Activated CD8-positive, alpha-beta memory T cell treated with anti-CD3 and anti-CD28 coated beads for 36 hours (primary cell): ENCODE measurements at places on chromosomes 6 and 20. TPM values are rescaled to one million over a fixed set of nuclear protein-coding genes. Genes with fewer than 3 reads are reported as not detected.

PKHD1 gene
- not detected for total RNA-seq

KHDRBS2 gene
- total RNA-seq: not detected

KIAA1586 gene
- 17.7 TPM for total RNA-seq

LGSN gene
- not detected for total RNA-seq

PSORS1C2 gene
- not detected for total RNA-seq

TNXB gene
- total RNA-seq: 1.1 TPM

ACTL10 gene
- 4.2 TPM for total RNA-seq

CAGE1 gene
- 0.13 TPM for total RNA-seq

OPN5 gene
- total RNA-seq: not detected

HMGN4 gene
- total RNA-seq: 85.0 TPM

C20orf141 gene
- total RNA-seq: not detected

BCAS4 gene
- 23.2 TPM for total RNA-seq

BICRAL gene
- 12.6 TPM for total RNA-seq

ABCC10 gene
- total RNA-seq: 33.0 TPM

LPIN3 gene
- 0.65 TPM for total RNA-seq

STX11 gene
- total RNA-seq: 24.7 TPM

ETV7 gene
- total RNA-seq: 0.38 TPM

TBP gene
- total RNA-seq: 29.5 TPM

BPIFB2 gene
- not detected for total RNA-seq

C6orf58 gene
- total RNA-seq: not detected

PLA2G7 gene
- not detected for total RNA-seq

EYA2 gene
- not detected for total RNA-seq

MATN4 gene
- total RNA-seq: 0.36 TPM

ZSCAN26 gene
- 5.2 TPM for total RNA-seq

OR12D3 gene
- not detected for total RNA-seq

STMND1 gene
- not detected for total RNA-seq

EEF1A2 gene
- 0.13 TPM for total RNA-seq

PGC gene
- total RNA-seq: not detected

CST5 gene
- total RNA-seq: not detected

NOX3 gene
- total RNA-seq: not detected

PLN gene
- not detected for total RNA-seq

ACTR5 gene
- 10.2 TPM for total RNA-seq

LHFPL5 gene
- total RNA-seq: not detected

PRDM1 gene
- total RNA-seq: 89.4 TPM

CCR6 gene
- 5.3 TPM for total RNA-seq

PPP1R3G gene
- 0.04 TPM for total RNA-seq
